ENCODE measurements at places on chromosomes 1 and 21. TPM values are rescaled to one million over a fixed set of nuclear protein-coding genes. Genes with fewer than 3 reads are reported as not detected.

The ZNF593 gene
- total RNA-seq = 21.2 TPM

GRCh38 chr1:18776777-18777176, 82.7 kb downstream of the TAS1R2 start:
- DNase-seq = no peak

DNA sequence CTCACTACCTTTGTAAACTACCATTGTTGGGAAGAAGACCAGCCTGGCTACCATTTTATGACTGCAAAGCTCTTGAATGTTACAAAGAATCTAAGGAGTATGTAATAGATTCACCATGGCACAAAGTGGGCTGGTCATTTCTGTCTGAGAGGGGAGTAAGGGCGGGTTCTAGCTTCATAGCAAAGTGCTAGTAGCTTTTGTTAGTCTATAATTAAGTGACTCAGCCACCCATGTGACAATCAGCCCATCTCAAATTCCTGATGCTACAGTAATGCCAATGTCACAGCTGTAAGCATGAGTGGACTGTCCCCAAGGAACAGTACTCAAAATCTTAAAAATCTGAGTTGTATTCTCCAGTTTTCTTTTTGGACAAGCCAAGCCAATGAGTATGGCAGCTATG, 15.4 kb upstream of the OTUD3 start:
- no peak for DNase-seq

DNA sequence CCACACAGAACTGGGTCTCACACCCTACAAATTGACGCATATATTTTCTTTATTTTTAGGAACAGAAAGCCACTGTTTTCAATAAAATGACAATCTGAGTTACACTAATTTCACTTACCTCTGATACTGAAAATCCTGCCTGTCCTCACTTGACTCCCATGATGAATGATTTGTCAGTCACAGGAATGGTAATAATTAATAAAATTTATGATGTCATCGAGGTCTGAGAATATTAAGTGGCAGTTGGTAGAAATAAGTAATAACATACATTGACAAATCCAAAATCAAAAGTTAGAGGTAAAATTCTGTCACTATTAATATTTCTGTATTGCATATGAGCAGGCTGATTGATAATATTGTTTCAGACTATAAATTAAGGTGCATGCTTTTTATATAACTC, 418.7 kb upstream of the RGS18 start:
- no peak for DNase-seq

- no peak for DNase-seq
These were observed 23.1 kb downstream of the EIF2D start for GRCh38 chr1:206589206-206589605.
